ENCODE measurements at places on chromosomes 2 and 18.

GRCh38 chr2:149033716-149034115 lies 4.8 kb upstream of the LYPD6B start:
- no peak for DNase-seq

- DNase-seq, result no peak
These were observed 180.3 kb downstream of the TFCP2L1 start for GRCh38 chr2:121104721-121105141.

DNA sequence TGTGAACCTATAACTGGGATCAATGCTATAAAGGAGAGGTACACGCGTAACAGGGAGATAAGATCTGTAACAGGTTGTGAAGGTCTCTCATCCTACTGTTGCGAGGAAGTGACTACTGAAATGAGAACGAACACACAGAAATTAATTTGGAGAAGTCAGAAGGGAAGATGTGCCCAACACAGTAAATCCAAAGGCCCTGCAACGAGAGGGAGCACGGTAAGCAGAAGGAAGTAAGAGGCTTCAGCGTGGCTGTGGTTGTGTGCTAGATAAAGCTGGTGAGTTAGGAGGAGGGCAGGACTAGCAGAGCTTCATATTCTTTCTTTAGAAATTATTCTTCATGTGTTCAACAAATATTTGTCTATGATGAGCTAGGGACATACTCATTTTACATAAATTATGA lies 2.5 kb upstream of the ATG16L1 start:
- no peak for DNase-seq

DNA sequence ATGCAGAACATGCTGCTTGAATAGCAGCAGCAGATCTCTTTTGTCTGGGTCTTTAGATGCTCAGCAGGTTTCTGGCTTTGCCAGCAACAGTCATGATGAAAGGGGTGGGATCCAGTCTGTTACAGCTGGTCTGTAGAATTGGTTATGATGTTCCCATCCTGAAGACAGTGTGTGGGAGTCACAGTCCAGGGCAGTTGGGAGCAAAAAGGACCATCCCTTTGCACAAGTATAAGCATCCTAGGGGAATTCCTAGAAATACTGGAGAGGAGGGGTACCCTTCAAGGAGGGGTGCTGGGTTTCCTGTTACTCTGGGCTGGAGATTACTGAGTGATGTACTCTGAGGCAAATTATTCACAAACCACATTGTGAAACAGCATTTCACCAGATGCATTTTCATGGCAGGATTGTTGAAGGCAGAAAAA lies 119.9 kb upstream of the RND3 start:
- DNase-seq, result peak; percentile 52

GRCh38 chr2:13201924-13202323 lies 485.2 kb downstream of the TRIB2 start:
- DNase-seq, result no peak

DNA sequence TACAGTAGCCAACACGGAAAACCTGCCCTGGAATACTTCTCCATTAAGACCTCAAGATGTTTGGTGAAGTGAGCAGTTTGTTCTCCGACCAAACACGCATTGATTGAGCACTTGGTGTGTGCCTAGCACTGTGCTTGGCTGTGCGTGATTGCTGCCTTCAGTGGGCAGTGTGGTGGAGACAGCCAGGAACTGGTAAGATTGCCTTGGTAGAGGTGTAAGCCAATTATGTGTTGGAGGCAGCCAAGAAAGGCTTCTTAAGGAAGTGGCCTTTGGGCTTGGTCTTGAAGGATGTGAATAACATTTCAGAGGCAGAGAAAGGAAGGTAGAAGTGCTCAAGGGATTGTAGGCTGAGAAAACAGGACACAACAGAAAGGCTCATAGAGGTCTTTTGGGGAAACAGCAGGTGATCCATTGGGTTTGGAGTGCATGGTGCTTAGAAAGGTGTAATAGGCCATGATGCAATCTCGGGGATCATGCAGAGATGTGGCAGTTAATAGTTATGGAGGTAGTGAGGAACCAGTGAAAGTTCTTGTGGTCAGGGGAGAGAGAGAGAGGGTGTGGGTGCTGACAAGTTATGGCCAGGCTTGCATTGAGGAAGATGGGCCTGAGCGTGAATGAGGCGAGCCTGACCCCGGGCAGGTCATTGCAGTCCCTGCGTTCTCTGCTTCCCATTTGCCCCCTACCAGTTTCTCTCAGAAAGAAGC lies 6.3 kb downstream of the B3GNT2 start:
- no peak for DNase-seq

GRCh38 chr2:142582317-142582716 lies 295.1 kb upstream of the KYNU start:
- DNase-seq, result no peak

GRCh38 chr2:239519089-239519920 lies 118.5 kb upstream of the HDAC4 start:
- no peak for DNase-seq

DNA sequence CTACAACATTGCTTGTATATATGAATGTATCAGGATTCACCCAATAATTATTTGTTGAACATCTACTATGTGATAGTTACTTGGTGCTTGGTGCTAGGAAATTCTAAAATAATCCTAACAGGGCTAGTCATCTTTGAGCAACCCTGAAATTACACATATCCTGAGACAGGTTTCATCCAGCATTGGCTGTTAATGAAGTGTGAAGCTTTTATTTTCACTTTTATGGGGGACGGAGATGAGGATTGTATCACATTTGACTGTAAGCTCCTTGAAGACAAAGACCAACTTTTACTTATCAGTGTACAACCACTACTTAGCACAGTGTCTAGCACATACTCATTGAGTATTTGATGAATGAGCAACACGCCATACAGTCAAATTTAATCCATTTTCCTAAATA lies 6.8 kb upstream of the GALM start:
- no peak for DNase-seq

GRCh38 chr2:194526121-194526520 lies 1130.9 kb upstream of the SLC39A10 start:
- DNase-seq, result no peak

GRCh38 chr18:76263046-76264005 lies 231.7 kb downstream of the ZNF516 start:
- DNase-seq, result no peak

DNA sequence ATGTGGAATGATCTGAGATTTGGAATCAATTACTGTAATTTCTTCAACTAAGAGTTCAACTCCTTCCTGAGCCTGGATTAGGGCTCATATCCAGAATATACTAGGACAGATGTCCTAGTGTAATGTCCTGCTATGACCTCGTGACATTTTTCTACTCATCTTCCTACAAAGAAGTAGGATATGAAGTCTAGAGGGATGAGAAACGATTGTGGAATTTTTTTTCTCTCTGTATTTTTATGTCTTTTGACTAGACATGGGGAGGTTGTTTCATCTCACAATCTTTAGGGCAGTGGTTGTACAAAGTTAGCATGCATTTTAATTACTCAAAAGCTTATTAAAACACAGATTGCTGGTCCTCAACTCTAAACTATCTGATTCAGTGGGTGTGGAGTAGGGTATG lies 203.0 kb downstream of the PARD3B start:
- DNase-seq, result no peak

DNA sequence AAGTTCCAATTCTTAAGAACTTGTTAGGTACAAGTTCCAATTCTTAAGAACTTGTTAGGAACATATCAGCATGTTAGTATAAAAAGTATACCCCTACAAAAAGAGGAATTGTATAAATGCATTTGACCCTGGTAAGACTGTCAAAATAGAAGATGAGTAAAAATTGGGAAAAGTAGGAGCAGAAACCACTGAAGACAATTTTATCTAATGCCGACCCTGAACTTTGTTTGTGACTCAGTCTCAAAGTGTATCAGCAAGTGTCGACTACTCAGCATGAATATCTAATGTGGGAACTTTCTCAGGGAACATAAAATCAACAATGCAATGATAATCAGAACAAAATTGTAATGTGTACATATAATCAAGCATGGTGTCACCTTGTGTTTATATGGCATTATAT lies 583 bp upstream of the CD226 start:
- no peak for DNase-seq

DNA sequence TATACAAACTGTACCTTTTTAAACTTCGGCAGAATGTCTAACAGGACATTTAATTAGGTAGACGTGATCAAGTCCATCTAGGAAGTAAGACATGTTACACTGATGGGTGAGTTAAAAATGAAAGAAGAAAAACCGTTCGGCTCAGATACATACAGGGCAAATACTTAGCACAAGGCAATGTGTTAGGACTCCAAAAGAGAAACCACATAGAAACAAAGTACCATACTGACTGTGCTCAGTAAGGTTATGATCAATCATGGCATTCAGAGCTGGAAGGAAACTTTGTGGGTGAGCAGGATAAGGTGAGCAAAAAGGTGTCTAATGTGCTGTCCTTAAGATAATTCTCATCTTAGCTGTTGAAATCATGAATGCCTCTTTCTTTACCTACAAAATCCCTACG lies 211.9 kb downstream of the STK39 start:
- no peak for DNase-seq

DNA sequence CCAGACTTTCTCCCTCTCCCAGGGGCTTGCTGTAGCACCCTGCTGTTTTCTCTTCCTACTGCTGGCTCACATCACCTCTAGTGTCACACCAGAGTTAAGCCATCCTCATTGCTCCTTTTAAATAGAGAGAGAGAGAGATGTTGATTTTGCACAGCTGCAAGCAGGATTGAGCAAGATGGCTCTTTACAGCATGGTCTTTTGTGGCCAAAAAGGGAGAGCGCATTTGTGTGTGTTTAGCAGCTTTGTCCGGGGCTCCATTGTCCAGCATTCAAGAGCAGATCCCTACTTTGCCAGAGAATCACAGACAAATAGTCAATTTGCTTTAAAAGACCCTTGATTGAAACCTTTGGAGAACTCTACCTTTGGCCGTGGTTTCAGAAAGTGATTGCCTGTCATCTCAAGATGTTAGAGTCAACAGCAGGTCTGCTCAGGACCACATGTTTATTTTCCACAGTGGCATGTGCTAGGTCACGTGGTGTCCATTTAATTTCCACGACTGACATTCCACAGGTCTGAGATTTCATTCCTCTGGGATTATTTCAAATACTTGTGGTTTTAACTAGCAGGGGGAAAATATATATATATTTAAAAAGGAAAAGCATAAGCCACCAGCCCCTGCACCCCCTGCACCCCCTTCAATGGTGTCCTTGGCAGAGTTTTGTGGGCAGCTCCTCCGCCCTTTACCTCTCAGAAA lies 359.9 kb upstream of the SLC14A2 start:
- peak; percentile 96 for DNase-seq

DNA sequence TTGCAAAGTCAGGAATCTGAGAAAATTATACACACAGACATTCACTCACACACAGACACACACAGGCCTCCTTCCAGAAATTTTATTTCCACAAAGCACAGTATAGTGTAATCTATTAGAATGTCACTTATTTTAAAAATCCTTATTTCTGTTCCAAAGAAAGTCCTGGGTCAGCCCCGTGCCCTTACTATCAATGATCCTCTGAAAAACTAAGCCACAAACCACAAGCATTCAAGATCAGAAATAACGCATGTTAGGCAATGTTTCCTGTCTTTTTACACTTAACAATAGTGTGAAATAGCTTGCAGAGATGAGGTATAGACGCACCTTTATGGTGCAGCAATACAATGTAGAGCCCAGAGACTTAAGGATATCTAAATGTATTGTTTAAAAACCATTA lies 25.8 kb downstream of the TBC1D8 start:
- DNase-seq, result peak; percentile 24

DNA sequence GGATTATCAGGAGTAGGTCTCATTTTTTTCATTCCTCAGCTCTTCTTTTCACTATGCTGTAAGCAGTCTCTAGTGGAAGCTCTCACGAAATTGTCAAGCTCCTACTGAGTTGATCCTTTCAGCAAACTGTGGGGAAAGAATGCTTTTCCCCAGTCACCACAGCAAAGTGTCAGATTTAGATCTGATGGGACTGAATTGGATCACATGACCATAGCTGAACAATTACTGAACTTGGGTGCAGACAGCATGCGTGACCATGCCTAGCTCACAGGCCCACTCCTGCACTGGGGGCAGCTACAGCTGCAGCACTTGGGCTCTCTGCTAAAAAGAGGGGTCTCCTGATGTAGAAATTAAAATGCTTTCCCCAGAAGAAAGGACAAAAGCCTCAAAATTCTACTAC lies 3.1 kb downstream of the ARHGAP15 start:
- DNase-seq, result no peak

DNA sequence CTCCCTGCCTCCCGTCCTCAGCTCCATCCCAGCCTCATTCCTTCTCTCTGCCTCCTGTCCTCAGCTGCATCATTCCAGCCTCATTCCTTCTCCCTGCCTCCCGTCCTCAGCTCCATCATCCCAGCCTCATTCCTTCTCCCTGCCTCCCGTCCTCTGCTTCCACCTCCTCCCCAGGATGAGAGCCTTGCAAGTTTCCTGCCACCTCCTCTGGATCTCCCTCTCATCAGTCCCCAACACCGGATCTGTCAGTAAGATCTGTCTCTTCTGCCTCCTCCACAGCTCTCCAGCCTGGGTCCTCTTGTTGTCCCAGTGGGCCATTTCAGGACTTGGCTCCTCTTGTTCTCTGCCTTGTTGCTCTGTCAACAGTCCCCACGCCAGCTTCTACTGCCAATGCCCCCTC lies 130.9 kb downstream of the NDUFA10 start:
- no peak for DNase-seq

DNA sequence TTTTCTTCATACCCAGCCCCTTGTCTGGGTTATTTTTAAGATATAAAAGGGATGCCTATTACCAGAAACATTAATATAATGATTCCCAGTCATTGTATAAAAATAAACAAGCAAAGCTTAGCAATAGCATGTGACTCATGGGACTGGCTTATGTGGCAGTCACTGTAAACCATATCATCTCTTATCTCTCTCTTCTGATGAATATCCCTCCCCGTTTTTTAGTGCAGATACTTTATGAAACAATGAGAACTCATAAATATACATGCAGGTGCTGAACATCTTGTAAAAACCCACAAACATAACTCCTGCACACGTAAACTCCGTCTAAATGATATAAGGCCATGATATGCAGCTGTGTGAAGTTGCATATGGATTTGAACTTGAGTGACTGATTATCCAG lies 154.9 kb downstream of the MGAT5 start:
- DNase-seq, result peak; percentile 40

- peak; percentile 61 for DNase-seq
These were observed 229.5 kb downstream of the CNTNAP5 start for GRCh38 chr2:124254621-124255020.

- peak; percentile 44 for DNase-seq
These were observed 145.1 kb upstream of the PID1 start for GRCh38 chr2:229416116-229416694.

DNA sequence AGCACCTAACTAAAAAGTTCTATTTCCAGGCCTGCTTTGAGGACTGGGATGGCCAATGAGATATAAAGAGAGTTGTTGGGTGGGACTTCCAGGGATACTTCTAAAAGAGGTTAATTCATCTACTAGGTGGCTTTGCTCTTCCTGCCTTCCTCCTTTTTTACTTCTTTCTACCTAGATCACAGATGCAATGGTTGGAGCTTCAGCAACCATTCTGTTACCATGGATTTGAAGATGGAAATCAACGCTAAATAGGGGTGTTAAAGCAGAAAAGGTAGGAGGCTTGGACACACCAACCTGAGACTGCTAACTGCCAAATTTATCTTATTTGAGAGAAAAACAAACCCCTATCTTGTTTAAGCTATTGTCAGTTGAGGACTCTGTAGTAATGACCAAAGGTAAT lies 116.3 kb upstream of the STON1 start:
- DNase-seq, result no peak

GRCh38 chr2:170354855-170355780 lies 177.2 kb downstream of the MYO3B start:
- DNase-seq, result no peak
